NCI-H774 (cell line): ENCODE measurements at places on chromosomes 6 and 20.
A peak's percentile ranks its signal among the peaks of the same experiment; 100 is the strongest.

DNA sequence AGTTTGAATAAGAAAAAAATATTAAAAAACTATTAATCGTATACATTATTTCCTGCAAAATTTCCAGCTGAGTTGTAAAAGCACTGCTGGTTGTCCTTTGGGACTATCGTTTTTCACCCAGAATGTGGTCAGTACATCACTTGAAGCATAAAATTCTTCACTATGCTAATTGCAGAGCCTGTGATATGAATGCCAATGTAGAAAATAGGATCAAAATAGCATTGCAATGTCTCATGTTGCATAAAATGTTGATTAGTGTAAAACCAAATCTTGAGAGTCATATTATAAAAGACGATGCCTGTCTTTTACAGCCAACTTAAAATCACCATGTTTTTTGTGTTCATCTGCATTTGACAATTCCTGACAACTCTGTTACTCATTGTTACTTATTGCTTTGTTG, 207.7 kb downstream of the MMUT start:
- no peak for DNase-seq

DNA sequence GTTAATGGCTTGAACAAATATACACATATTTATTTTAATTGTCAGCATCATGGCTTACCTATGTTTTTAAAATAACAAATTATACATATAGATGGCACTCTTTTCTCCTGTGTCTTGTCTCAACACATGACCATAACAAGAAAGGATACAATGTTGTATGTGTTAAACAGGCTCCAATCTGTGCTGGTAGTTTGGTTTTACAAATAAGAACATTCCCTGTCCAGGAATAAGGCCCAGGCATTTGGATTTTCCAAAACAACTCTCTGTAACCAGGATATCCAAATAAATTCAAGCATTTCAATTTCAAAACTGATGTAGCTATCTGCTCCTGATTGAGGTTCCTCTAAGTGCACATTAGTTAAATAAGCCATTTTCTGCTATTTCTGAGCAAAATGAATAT, 17.1 kb downstream of the METTL24 start:
- no peak for DNase-seq

DNA sequence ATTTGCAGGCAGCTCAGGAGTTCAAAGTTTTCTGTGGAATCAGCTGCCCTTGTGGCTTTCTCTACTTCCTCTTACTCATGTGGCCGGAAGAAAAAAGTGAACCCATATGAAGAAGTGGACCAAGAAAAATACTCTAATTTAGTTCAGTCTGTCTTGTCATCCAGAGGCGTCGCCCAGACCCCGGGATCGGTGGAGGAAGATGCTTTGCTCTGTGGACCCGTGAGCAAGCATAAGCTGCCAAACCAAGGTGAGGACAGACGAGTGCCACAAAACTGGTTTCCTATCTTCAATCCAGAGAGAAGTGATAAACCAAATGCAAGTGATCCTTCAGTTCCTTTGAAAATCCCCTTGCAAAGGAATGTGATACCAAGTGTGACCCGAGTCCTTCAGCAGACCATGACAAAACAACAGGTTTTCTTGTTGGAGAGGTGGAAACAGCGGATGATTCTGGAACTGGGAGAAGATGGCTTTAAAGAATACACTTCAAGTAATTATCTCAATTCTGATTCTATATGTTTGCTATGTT, 1.1 kb downstream of the MGME1 start:
- DNase-seq, result no peak

GRCh38 chr20:5786930-5787795, 37.0 kb downstream of the SHLD1 start:
- no peak for DNase-seq

DNA sequence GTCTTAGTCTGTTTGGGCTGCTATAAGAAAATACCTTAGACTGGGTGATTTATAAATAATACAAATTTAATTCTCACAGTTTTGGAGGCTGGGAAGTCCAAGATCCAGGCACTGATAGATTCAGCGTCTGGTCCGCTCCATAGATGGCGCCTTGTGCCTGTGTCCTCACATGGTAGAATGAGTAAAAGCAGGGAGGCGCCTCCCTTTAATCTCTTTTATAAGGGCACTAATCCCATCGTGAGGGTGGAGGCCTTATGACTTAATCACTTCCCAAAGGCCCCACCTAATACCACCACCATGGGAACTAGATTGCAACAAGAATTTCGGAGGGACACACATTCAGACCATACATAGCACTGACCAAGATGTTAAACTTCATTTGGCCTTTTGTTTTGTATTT, 91.2 kb upstream of the TMEM181 start:
- no peak for DNase-seq

DNA sequence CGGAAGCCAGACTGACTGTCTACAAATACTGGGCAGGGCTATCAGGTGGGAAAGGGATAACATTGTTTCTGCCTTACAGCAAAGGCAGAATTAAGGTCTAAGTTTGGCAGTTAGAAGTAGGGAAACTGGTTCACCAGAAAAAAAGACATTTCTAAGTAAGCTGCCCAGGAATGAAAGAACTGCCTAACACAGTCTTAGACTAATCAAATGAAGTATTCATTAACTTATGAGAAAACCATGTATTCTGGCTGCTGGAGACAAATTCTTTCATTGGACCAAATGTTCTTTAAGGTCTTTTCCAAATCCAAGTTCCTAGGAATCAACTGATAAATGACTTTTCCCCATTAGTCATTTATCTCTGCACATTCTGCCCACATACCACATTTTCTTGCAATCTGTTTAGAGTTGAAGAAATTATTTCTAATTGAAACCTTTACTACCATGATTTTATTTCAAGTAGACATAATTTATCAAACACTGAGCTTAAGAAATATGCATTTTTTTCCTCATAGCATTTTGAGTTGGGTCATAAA, 120.3 kb upstream of the OGFRL1 start:
- no peak for DNase-seq

DNA sequence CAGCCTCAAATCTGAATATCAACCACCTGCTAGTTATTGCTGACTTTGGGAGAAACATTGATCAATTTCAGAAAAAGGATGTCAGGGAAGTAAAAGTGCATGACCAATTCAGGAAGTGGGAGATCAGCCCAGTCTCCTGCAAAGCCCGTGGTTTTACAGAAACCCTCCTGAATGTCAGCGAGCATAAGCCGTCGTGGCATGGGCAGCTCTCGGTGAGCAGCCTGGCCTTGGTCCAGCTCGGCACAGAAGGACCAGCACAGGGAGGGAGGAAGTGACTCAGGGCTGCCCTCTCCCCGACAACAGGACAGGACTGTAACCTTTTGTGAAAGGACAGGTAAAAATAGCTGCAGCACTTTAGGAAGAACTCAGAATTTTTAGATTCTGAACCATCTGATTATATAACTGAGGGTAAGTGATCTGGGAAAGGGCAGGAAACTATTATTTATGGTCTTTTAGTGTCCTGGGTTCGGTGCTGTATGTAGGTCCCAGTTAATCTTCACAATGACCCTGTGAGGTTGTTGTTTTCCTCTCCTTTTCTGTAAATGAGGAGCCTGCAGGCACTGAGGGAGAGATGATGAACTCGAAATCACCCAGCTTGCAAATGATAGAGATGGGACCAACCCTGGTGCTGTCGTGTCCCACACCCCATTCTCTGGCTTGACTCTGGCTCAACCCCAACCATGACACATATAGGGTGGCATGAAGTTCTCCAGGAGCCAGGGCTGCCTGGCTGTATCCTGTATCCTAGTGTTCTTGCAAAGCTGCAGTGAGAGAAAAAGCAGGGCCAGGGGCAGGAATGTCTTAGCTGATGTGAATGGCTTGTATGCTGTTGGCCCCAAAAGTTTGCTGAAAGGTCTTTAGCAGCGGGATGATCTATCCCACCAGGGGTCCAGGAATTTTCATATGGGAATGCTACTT, 37.6 kb downstream of the NRN1 start:
- DNase-seq, result peak; percentile 21

GRCh38 chr20:49620364-49621240, 52.7 kb upstream of the PTGIS start:
- no peak for DNase-seq

GRCh38 chr6:31535538-31536324, 6.1 kb downstream of the DDX39B start:
- no peak for DNase-seq

- DNase-seq, result no peak
These were observed 422.1 kb downstream of the GJA1 start for GRCh38 chr6:121857551-121857950.

GRCh38 chr6:25732468-25733198, 21.9 kb upstream of the SLC17A4 start:
- no peak for DNase-seq

GRCh38 chr20:20251317-20251716, 116.6 kb upstream of the INSM1 start:
- DNase-seq, result no peak

- DNase-seq, result no peak
These were observed 104.9 kb upstream of the SLC22A23 start for GRCh38 chr6:3561725-3562124.

- no peak for DNase-seq
These were observed 45.0 kb upstream of the TRIM26 start for GRCh38 chr6:30258204-30258603.

GRCh38 chr6:168876956-168877355, 376.7 kb downstream of the THBS2 start:
- DNase-seq, result no peak

- DNase-seq, result no peak
These were observed 257.9 kb downstream of the THBS2 start for GRCh38 chr6:168995526-168996355.

DNA sequence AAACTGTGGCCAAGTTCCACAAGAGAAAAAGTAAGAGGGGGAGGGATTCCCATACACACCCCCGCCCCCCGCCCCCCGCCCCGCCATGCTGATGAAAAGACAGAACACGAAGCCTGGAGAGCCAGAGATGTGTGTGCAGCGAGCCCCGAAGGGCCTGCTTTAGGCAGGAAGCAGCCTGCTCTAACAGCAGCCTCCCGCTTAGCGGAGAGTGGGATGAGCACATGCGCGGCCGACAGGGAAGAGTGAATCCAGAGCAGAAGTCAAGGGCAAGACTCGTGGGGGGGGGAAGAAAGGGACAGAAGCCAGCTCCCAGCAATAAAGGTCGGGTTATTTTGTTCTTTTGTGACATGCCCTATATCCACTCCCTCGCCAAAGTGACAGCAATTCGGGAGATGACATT, 67.2 kb upstream of the PTGIS start:
- no peak for DNase-seq

GRCh38 chr6:22112461-22112860, 184.4 kb downstream of the PRL start:
- DNase-seq, result no peak

DNA sequence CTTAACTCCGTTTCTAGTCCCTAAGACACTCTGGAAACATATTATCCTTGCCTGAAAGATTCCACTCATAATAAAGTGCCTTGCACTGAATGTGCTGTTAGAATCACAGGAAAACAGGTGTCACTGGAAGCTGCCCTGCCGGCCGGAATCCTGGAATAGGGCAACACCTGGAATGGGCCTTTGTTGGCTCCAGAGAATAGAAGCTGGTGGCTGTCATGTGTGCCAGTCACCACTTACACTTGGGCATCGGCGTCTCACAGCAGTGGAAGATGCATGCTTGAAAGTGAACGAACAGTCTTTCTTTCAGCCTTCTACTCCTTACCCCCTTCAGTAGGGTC, 90.8 kb upstream of the AFDN start:
- DNase-seq, result no peak

GRCh38 chr6:141728330-141728729, 404.4 kb upstream of the GJE1 start:
- peak; percentile 51 for DNase-seq

DNA sequence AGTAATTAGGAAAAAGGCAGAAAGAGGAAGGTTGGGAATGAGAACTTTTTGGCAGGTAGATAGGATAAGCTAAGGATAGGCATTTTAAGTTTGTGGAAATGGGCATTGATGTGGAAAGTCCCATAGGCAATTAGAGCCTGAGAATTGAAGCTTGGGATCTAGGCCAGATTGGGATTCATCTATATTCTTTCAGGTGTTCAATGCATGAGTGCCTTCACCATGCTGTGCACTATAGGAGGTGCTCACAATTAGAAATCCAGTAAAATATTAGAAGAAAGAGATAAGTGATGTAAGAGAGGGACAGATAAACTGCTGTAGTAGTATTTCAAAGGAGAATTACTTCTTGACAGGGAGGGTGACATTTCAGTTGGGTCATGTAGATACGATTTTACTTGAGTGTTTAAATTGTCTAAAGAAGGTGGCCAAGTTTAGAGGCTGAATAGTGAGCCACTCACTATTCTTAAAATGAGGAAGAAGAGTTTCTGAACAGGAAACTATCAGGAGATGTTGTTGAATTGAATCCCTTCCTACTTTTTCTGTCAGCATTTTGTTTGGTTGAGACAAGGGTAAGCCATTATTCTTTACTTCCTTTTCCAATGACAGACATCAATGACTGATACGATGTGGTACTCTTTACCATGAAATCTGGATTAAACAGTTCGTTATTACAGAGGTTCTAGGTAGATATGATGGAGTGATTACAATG, 31.0 kb upstream of the CTAGE9 start:
- no peak for DNase-seq

- no peak for DNase-seq
These were observed 55.2 kb upstream of the ASIP start for GRCh38 chr20:34185766-34186620.

GRCh38 chr6:7112741-7113313, 5.1 kb downstream of the RREB1 start:
- no peak for DNase-seq

DNA sequence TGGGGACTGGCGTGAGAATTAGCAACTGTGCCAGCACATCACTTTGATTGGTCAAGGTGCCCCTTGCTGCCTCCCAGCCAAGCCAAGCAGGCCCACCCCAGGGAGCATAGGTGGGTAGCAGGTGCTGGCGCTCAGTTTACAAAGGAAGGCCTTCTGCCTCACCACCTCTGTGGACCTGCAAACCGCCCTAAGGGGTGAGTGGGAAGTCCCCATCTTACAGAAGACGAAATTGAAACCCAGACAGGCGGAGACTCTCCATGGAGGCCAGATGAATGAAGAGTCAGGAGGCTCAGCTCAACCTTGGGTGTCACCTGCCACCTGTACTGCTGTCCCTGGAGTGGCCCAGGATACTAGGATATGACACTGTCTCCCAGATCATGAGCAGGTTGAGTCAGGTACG, 21.5 kb upstream of the MAS1L start:
- DNase-seq, result no peak

DNA sequence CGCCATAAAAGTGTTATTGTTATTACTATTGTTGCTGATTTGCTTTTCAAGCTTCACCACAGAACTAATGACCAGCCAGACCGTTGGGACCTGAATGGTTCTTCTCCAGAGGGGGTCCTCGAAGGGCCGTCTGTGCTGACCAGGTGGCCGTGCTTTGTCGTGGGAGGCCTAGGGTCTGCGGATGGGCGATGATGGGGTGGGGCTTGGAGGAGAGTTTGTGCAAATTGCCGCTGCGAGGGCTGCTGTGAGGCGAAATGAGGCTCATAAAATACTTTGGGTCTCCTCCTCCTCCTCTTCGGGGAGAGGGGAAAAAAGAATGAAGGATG, 6.0 kb upstream of the ZBTB22 start:
- no peak for DNase-seq

DNA sequence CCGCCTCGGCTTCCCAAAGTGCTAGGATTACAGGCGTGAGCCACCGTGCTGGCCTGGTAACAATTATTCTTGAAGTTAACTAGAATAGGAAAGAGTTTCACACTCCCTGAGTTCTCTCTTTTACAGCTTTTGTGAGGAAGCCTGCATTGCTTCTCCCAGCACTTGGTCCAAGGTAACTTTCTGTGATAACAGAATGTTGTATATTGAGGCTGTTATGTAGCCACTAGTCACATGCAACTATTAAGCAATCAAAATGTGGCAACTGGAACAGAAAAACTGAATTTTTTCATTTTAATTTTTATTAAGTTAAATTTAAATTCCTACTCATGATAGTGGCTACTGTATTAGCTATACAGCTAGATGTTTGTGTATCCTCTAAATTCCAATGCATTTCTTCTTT, 2.5 kb downstream of the TRIM38 start:
- no peak for DNase-seq

- no peak for DNase-seq
These were observed 1.5 kb downstream of the TNFRSF21 start for GRCh38 chr6:47308198-47308517.
